Stimulated activated CD8-positive, alpha-beta memory T cell treated with anti-CD3 and anti-CD28 coated beads, Interleukin-15, amount 100 ng/mL, for 24 hours (primary cell): ENCODE measurements at places on chromosomes 2 and 18.

DNA sequence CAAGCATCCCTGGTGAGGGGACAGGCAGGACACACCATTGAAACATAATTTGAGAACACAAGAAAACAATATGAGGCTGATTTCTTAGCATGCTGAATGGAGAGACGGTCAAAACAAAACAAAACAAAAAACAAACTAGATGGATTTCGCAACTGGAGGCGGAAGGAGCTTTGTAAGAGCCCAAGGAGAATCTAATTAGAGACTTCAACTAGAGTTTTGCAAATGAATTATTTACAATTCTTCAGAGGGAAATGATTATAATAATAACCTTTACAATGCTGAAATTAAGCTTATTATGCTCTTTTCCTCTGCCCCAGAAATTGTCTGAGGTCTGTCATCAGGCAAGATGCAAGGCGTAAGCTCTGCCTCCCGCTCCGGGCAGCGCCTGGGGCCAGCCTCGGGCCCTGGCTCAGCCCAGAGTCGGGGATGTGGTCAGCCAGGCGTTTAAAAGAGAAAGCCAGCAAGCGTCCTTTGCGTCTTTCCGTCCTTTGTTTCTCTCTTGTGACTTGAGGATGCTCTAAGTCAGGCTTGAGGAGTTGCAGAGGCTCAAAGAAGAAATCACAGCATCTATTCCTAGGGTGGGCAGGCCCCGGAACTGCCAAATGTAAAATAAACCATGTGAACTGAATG lies 139.6 kb downstream of the TWIST2 start:
- no peak for DNase-seq

GRCh38 chr18:63022429-63023022 lies 297.0 kb downstream of the BCL2 start:
- DNase-seq = no peak

DNA sequence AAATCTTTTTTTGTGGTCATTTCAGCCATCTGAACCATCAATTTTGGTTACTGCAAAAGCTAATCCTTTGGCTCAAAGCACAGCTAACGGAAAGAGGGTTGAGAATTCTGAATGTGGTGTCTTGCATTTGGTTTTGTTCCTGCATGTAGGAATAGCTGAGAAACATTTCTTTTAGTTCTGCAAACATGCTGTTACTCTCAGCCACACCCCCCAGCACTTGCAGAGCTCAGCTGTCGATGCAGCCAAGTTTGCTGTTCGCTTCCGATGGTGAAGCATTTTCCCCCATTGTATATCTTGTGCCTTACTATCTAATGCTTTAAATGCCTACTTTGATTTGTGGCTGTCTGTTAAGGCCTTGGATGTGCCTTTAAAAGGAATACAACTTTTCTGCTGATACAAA lies 294.9 kb upstream of the FANCL start:
- DNase-seq = no peak

- no peak for DNase-seq
Measured at GRCh38 chr18:52888014-52888413, 548.0 kb downstream of the DCC start.

DNA sequence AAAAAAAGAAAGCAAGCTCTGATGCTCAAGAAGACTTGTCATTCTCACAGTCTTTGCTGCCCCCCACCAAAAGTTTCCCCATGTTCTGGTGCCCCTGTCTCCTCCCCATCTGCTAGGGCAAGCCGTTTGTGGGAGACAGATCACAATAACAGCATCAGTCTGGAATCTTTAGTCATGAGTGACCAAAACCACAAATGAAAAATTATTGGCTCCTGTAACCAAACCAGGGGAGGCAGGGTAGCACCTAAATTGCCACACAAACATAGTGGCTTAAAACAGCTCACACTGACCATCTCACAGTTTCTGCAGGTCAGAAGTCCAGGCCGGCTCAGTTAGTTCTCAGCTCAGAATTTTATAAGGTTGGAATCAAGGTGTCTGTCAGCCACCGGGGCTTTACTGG lies 9.1 kb upstream of the B3GNT7 start:
- DNase-seq = no peak

DNA sequence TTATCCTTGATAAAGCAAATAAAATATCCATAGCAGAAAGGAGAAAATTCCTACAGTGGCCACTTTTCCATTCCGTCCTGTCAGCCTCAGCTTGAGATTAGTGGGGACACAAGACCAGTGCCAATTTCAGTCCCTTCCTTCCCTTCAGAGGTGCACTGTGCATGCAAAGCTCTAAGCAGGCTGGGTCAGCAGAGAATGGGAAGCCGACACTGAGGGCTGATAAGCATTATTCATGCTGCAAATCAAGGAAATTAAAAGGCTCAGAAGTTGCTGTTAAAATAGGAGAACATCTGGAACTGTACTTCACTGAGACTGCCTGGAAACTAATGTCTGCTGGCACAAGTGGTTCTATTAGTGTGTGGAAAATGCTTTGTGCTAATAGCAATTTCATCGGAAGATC lies 534.3 kb downstream of the ADCYAP1 start:
- no peak for DNase-seq

- DNase-seq = no peak
Measured at GRCh38 chr2:216044883-216045486, 31.6 kb upstream of the MREG start.

DNA sequence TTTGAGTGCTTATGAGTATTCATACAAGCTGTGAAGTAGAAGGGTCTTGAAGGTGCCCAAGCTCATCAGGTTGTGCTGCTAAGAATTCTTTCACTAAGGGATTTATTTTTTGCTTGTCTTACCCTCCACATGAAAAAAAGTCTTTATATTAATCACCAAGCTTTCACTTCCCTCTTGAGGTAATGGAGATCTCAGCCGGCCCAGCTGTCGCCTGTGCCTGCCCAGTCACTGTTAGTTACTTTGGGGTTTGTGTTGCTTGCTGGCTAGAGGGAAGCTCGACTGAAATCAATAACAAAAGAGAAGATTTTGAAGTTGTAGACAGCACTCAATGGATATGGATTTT lies 21.9 kb downstream of the MC2R start:
- DNase-seq = no peak

DNA sequence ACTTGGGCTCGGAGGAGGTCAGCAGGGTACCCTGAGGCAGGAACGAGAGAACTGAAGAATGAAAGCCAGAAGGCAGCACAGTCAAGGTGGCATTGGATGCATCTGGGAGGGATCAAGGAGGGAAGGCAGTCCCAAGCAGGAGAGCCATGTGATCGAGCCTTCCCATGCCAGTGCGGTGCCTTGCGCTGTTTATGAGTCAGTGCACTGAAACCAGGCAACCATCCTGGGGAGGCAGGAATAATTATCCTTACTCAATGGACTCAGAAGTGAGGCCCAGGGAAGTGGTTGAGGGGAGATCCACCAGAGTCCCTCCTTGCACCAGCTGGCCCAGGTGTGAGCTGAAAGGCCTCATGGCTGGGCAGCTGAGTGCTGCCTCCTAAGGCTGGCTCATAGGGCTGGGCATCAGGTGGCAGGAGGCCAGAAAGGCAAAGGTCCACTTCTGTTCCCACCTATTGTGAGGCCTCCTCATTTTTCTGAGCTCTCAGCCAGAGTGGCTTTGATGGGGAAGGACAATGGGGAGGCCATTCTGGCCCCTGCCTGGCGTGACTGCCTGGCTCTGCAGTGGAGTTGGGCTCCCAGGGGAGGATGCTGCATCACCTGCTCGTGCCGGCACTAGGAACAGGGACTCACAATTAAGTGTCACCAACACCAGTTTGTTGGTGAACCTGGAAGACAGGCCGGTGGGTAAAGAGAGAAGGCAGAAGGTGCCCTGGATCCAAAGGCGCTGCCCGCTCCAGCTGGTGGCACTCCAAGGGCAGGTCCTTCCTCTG lies 82.3 kb downstream of the TFCP2L1 start:
- DNase-seq = no peak

GRCh38 chr2:114192362-114192761 lies 250.1 kb upstream of the DPP10 start:
- no peak for DNase-seq
